ENCODE measurements at places on chromosomes 2 and 18.

DNA sequence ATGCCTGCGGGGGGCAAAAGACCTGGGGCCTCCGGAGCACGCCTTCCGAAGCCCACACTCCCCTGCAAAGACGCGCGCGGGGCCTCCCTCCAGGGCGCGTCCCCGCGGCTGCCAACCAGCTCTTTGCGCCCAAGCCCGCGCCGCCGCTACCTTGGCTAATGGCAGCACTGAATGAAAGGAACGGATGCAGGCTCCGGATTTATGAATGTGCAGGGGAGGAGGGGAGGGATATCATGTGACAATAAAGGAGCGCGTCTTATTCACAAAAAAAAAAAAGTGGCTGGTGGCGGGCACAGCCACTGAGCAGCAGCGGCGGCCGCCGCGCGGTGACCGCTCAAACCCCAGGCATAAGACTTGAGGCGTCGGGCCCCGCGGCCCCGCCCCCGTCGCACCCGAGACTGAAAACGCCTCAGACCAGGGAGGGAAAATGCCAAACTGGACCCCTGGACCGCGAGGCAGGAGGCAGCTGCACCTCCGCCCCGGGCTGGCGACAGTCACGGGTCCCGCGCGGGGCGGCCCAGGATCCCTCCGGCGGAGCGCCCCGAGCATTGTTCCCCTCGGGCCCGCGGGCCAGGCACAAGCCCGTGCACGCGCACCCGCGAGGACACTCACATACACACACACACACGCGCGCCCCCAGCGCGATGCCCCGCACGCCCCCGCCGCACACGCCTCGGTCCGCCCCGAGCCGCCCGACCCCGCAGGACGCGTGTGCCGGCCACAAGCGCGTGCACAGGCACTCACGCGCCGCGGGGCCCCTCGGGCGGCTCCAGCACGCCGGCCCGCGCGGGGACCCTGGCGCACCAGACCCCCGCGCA, 1.6 kb downstream of the SPRED2 start:
- peak; percentile 76 for DNase-seq

- no peak for DNase-seq
Observed at GRCh38 chr2:227724394-227725039, at the start of gene SCYGR6. Gene SCYGR6, minus strand, starts transcription at chr2:227724757. Its CDS starts 0 bp downstream, at chr2:227724757.

GRCh38 chr2:287911-288757, at the start of gene ALKAL2:
Gene ALKAL2, minus strand, starts transcription at chr2:288091. Its CDS starts 256 bp downstream, at chr2:287835.
- no peak for DNase-seq

DNA sequence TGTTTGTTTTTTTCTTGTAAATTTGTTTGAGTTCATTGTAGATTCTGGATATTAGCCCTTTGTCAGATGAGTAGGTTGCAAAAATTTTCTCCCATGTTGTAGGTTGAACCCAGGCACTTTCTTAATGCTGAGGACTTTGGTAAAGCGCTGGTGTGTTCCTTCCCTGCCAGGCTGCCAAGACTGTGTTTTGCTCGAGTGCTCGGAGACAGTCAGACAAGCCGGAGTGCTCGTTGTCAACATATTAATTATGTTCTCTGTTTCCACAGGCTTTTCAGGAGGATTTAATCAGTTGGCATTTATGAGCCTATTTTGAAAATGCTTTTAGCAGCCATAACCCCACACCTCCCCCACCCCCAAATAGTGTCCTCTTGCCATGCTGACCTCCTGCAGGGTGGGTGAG, 6.4 kb downstream of the MTCL1 start:
- DNase-seq = no peak

DNA sequence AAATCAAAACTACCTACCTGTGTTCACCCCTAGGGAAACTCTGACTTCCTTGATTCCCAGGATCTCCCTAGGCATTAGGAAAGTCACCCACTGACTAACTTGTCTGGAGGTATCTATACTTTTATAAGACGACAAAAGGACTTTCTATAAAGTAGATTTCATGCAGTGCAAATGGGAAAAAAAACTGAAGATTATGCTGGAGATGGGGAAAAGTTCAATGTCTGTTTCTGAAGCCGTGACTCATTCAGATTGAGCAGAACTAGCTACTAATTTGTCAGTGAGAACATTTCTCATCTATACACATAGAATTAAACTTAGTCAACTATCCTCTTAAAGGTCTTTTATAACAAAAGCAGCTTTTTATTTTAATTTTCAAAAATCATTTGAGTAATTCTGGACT, 6.0 kb downstream of the SEPTIN10 start:
- DNase-seq = no peak

DNA sequence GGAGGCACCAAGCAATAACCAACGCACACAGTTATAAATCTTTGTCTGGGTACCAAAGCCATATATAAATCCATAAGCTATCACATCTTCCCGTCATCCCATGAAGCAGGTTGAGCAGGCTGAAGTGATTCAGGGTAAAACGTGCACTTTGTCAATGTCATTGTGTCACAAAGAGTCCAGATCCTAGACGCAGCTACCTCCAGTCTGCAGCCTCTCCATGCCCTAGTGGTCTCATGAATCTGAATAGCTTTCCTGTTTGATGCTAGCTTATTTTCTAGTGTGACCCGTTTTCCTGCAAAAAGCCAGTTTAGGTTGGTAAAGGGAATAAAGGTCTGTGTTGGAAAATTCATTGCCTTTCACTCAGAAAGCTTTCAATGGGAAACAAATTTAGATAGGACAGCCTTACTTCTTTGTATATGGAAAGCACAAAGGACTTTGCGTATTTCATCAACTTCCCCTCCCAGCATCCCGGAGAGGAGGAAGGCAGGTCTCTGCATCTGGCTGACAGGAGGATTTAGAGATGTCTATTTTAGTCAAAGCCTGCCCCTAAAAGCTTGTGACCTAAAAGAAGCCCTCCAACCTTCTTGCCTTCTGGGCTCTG, 222.3 kb upstream of the ARL4C start:
- DNase-seq = no peak

GRCh38 chr18:37476611-37477295, 88.8 kb downstream of the CELF4 start:
- no peak for DNase-seq

- DNase-seq = no peak
Observed at GRCh38 chr2:16999347-17000183, 333.9 kb upstream of the CYRIA start.

DNA sequence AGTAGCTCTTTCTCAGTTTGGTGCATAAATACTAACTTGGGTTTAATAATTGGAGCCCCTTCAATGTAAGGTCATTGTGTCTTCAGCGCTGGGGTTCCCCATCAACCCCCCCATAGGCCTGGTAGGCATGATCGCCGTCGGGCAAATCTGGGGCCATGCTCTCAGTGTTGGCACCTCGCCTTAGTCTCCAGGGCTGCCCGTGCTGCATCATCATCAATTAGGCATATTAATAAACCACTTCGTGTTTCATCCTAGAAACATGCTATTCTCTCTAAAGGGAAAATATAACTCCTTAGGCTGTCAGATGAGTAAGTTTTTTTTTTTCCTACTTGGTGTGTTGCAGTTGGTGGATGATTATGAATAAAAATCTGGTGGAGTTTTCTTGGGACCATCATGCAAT, 96.7 kb upstream of the IL1R2 start:
- no peak for DNase-seq

- DNase-seq = no peak
Observed at GRCh38 chr18:52222211-52222610, 117.8 kb upstream of the DCC start.

GRCh38 chr2:153477636-153478288, 800 bp downstream of the RPRM start:
- DNase-seq = peak; percentile 4

DNA sequence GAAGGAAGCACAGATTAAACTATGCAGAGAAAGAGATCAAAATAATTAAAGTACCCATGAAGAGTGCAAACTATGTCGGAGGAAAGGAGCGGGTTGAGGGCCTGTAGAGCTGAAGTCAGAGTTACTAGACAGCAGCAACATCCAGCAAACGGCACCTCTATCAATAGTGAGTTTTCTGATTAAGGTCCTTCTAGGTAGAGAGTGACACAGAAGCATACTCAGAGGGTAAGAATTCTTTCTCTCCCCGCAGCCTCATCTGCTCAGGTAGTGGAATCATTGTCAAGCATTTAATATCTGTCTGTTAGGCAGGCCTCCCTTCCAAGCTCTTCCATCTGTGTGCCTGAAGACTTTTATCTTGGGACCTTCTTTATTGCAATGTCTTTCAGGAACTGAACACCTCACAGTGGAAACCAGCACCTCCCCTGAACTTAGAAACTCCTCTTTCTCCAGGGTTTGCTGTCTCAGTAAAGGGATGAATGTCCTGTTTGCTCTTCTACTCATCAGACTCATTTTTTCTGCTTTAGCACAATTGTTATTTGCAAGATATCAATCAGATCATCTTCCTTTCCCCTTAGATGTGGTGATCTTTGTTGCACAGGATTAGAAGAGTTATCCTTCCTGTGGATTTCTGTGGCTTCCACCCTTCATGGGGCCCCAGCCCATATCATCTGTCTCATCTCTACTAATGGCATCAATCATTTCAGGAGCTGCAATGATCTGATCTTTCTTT, 28.8 kb downstream of the SP140 start:
- no peak for DNase-seq

DNA sequence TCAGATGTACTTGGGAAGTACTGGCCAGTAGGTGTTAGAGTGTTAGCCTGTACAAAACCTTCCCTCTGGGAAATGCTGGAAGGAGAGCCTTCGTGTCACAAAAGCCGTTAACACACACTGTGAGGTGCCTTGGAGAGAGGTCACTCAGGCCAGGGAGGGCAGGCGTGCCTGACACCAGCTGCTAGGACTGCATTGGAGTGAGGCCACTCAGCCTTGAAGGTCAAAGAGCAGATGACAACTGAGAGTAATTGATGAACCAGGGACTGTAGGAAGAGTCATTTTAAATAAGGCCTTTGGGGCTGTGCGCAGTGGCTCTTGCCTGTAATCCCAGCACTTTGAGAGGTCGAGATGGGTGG, 45.4 kb downstream of the ASAP2 start:
- DNase-seq = no peak

DNA sequence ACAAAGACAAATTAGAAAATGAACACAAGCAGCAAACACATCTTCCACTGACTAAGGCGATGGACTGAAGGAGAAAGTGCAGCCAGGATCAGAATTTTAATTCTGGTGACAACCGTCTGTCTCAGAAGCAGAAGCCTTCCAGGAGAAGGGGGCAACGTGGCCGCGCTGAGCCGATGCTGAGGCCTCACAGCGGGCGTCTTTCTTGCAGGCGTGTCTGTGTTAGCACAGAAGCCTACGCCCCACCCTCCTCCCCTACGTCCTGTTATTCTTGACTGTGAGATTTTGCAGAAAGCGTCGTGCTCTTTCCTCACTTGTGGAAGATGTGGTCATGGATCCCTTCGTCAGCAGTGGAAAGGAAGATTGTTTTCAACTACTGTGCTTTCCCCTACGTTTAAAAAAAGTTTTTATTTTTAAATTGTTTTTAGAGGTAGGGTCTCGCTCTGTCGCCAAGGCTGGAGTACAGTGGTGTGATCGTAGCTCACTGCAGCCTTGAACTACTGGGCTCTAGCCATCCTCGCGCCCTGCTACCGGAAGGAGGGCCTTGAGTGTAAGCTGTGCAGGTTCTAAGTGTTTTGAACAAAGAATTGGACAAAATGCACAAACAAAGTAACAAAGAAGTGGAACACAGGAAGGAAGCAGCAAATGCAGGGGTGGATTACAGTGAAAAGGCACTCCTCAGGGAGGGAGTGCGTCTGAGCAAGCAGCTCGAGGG, 422.0 kb downstream of the GALR1 start:
- DNase-seq = no peak

- DNase-seq = no peak
Observed at GRCh38 chr2:202269585-202269984, 4.0 kb downstream of the NOP58 start.

DNA sequence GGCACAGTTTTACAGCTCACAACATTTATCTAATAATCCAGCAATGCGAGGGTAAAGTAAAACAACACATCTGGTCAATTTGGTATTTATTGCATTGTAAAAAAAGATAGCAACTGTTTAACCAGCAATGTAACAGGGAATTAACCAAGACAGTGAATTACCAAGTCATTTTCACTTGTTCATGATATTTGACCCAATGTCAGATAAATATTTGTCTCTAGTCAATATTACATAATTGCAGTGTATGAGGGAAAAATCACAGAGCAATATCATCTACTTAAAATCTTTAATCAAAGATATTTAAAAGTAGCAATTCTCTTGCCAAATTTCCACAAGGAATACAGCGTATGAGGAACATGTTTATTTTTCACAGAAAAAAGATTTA, 1265.1 kb upstream of the CHAC2 start:
- no peak for DNase-seq

DNA sequence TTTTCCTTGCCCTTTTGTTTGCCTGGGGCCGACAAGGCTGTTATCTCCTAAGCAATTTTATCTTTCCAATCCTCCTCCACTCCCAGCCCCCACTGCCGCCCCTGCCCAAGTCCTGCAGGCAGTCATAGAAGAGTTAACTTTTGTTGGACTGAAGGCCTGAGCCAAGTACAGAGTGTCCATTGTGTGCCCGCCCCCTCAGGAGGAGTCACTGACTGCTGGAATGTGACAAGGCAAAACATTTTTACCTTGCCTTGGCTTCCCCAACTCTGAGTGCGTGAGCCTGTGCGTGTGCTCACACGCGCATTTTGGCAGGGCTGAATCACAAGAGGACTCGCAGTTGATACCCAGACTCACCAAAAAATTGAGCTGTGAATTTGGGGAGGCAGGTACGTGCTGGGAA, 16.2 kb downstream of the SETBP1 start:
- DNase-seq = peak; percentile 55

DNA sequence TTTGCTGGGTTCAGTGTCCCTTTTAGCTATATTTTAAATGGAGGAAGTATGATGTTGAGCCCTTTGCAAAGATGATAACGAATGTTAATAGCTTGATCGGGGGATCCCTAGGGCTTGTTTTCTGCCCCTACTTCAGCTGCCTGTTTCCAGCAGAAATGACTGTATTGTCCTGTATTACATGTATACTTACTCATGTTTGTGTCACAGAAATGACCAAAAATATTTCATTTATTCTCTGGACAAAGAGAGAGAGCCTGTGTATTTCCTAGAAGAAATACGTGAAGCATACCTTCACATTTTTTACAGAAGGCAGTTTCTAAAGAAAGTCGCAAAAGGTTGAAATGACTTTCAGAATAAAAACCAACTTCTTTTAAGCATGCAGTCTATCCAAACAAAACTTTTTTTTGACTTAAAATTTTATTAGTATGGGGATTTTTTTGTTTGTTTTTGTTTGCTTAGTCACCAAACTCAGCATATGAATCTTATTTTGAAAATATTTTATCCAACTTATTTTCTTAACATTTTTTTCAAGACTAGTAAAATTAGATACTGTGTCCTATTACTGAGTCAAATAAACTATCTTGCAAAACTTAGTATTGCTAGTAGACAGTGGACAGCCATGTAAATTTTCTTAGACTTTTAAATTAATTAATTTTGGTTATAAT, 68.9 kb downstream of the PTRHD1 start:
- no peak for DNase-seq

DNA sequence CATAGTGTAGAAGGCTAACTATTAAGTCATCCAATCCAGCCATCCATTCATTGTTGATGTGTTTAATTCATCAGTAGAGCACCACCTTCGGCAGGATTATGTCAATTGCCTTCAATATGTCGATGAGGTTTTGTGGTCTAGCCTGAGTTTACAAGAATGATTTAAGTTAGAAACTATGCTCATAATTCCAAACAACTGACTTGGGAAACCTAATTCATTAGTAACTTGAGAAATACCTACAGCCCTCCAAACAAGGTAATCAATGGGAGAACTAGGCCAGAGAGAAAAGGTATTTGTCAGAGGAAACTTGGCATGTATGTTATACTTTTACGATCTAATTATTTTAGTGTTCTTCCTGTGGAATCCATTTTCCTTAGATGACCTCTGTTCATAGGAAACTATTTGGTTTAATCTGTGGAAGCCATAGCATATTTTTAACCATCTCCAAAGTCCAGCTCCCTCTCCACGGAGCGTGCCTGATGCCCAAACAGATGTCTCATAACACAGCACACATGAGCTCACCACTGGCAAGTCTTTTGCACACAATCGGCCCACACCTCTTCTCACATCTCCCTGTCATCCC, 148.5 kb downstream of the GFPT1 start:
- DNase-seq = no peak

Measured in SK-MEL-5 (cell line).